Activated CD4-positive, alpha-beta T cell treated with anti-CD3 and anti-CD28 coated beads, Interleukin-2, amount 50 U/mL, for 1 hour (primary cell): ENCODE measurements at places on chromosomes 1 and 21.
A peak's percentile ranks its signal among the peaks of the same experiment; 100 is the strongest.

DNA sequence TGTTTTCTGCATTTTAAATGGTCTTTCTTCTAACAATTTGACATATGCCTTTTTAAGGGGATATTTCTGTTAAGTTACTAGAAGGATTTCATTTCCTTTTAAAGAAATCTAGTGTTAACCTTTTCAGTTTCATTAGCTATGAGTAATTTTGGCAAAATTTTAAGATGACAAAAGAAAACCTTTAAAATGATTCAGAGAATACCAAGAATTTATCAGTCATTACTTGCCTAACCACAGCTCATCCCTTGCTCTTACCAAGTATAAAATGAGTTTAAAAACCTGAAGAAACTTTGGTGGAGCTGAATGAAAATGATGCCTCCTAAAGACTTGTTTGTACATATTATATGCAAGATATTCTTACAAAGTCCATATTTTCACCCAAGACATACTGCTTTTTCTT lies 101.7 kb downstream of the NEK7 start:
- no peak for DNase-seq

GRCh38 chr1:207429963-207430362 lies 24.2 kb upstream of the CR2 start:
- no peak for DNase-seq

DNA sequence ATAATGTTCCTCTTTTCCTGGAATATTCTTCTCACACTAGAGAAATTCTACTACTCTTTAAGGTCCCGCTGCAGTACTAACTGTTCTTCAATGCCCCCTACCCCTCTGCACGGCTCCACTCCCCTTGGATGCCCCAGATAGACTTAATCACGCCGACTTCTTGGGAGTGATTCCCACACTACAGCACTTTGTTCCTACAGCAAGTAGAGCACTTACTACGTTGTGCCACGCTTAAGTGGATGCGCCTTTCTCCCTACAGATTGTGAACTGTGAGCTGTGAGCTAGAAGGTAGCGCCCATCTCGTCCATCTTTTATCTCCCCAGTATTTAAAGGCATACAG lies 2.2 kb downstream of the ZNF436 start:
- DNase-seq, result no peak

DNA sequence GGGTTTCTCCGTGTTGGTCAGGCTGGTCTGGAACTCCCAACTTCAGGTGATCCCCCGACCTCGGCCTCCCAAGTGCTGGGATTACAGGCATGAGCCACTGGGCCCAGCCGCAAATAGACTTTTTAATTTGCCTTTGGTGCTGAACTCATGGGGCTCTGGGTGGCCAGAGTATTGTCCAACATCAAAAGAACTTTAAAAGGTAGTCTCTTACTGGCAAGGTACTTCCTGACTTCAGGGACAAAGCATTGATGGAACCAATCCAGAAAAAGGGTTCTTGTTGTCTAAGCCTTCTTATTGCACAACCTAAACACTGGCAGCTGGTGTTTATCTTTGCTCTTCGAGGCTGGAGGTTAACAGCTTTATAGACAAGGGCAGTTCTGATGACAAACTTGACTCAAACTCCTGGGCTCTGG lies 3.8 kb upstream of the KTI12 start:
- no peak for DNase-seq

DNA sequence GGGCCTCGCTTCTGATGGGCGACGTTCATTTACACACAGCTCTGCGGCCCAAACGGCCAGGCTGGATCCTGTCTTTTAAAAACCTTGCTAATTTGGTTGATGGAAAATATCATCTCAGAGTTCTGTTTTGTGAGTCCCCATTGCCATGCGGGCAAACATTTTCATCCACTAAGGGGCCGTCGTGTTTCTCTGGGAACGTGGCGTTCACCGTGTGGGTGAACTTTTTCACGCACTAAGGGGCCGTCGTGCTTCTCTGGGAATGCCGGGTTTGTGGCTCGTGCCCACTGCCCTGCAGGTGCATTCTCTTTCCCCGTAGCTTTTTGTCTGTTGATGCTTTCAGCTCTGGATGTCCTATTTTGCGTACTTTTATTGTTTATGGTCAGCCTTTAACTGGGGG lies 6.8 kb downstream of the COL18A1 start:
- DNase-seq, result no peak

- DNase-seq, result no peak
These were observed 405 bp upstream of the GADD45A start for GRCh38 chr1:67684526-67685066.

- DNase-seq, result no peak
These were observed 1.5 kb upstream of the MXRA8 start for GRCh38 chr1:1359664-1360468.

DNA sequence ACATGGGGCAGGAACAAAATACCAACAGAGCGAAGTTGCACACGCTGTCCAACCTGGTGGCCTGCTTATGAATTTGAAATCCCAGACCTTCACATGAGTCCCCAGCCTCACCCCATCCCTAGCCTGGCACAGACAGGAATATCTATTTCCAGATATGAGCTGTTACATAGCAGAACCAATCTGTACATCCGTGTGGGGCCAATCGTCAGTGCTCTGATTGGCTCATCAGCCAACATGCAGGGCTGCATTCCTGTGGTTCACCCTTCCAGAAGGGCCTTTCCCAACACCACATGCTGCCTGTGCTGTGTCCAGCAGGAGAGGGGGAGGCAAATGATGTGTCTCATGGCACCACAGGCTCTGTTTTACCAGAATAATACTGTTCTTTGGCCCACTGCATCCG lies 31.3 kb downstream of the CCN1 start:
- no peak for DNase-seq

DNA sequence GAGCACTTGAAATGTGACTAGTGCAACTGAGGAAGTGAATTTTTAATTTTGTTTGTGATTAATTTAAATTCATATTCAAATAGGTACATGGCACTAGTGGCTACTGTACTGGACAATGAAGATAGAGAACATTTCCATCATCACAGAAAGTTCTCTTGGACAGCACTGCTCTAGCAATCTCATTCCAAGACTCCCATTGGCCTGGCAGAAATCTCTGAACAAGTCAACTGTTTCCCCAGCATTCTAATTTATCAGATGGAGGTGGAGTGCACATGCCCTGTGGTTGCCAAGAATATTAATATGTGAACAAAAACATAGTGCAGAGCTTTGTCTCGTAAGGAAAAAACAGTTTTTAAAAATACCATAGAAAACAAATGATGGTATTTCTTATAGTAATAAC lies 81.3 kb downstream of the CLIC4 start:
- DNase-seq, result no peak

DNA sequence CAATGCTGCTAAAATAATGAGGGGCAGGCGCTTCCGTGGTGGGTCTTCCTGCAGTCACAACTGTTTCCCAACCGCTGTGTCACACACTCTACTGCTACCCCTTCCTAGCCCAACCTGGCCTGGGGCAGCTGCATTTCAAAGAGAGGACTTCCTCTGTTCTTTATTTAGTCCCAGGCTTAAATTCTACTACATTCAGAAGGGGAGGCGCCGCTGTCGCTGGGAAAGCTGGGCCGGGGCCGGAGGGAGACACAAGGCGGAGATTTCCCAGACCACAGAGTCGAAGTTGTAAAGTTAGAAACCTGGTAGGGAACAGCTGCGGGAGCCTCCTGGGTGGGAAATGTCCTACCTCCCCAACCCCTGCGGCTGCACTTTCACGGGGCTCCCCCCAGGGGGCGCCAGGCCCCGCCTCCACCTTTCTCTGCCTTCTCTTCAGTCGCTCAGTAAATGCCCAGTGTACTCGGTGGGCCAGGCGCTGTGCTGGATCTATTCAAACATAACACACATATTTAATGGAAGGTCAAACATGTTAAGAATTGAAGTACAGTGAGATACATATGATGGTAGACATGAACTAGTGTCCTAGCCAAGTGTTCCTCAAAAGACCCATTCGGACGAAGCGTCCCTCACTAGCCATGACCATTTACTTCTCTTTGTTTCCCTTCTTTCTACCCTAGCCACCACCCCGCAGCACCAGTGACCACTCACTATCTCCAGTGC lies 23.1 kb downstream of the DYRK3 start:
- DNase-seq, result peak; percentile 52

DNA sequence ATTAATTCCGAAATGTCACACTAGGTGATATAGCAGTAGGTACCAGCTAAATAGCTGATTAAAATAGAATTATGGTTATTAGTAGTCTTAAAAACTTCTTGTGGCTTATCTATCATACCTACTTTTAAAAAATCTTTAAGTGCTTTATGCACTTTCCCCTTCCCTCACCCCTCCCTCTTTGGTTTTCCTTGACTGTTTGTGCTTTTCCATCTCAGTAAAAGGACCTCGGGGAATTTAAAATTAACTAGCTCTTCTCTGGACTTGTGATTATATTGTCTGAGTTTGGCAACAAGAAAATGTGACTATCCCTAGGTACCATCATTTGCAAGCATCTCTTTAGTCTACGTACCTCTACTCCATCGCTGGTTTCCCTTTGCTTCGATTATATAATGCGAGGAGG lies 11.2 kb downstream of the COX20 start:
- DNase-seq, result no peak

- no peak for DNase-seq
These were observed 43.4 kb upstream of the SLC2A1 start for GRCh38 chr1:43002116-43002515.

GRCh38 chr1:166900987-166901386 lies 24.9 kb upstream of the TADA1 start:
- DNase-seq, result no peak

- no peak for DNase-seq
These were observed 42.4 kb downstream of the DOP1B start for GRCh38 chr21:36199021-36199420.

- no peak for DNase-seq
These were observed 77.9 kb downstream of the TENT5C start for GRCh38 chr1:117683571-117684285.

DNA sequence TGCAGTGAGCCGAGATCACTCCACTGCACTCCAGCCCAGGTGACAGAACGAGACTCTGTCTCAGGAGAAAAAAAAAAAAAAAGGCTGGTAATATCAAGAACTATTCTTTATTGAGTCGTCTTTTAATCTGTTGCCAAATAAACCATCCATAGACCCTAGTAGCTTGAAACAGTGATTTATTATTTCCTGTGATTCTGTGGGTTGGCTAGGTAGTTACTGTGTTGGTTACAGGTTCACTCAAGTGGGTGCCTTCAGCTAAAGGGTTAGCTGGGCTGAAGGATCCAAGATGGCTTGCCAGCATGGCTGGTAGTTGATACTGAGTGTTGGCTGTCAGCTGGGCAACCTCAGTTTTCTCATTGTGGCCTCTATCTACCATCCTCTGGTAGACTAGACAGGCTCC lies 9.2 kb downstream of the TLCD4 start:
- no peak for DNase-seq

DNA sequence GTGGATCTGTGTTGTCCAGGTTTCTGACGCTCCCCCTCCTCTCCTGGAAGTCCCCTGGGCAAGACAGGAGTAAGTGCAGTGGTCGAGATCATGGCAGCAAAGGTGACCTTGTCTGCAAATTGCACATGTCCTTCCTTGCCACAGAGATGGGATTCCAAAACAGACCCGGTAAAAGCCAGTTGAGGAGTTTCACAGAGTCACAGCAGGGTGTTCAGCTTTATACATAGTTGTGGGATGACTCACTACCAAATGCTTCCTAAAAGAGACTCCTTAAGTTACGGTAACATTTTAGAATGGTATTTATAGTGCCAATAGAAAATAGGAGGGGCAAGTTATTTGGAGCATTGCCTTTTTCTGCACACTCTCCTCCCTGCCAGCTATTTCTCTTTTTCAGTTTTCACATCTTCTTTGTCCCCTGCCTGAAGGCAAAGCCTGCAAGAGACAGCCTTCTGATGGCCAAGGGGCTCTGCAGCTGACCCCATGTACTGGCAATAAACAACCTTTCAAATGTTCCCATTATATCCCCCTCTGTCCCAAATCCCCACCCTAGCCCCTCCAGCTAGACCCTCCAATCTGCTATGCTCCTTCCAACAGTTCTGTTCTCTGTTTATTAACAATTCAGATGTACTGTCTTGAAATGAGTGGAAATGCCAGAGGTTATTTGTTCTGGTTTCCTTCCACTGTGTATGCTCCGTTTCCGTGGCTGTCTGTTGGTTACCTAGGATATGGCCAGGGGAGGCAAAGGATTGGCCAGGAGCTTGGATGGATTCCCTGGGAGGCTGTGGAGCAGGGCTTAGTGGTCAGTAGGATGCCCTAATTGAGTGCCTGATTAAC lies 115.0 kb downstream of the TGFB2 start:
- DNase-seq, result no peak

DNA sequence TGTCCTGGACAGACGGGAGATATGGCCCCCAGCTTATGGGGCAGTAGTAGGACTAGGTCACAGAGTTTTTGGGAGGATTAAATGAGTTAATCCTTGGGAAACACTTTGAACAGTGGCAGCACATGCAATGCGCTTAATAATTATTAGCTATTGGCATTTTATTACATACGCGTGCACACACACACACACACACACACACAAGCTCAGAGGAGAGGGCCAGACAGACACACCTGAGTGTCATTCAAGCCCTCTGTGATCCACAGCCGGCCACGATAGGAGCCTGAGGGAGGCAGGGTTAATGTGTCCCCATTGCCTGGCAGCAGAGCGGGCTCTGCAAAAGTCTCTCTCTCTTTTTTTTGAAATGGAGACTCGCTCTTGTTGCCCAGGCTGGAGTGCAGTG lies 37.9 kb downstream of the EPHA2 start:
- DNase-seq, result no peak

DNA sequence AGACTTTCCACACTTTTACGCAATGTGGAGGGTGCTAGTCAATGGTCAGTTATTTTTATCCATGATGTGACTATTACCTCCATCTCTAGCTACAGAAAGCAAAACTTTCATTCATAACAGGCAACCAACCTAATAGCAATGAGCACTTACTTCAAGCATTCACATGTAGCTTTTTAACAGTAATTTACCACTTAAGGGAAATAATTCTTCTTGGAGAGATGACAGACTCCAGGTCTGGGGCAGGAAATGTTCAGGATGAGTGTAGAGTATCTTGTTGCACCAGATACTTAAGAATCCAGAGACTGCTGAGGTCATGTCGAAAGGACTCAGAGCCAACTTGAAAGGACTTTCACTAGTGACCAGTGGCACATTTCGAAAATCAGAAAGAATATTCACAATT lies 347.6 kb downstream of the CHRM3 start:
- no peak for DNase-seq

DNA sequence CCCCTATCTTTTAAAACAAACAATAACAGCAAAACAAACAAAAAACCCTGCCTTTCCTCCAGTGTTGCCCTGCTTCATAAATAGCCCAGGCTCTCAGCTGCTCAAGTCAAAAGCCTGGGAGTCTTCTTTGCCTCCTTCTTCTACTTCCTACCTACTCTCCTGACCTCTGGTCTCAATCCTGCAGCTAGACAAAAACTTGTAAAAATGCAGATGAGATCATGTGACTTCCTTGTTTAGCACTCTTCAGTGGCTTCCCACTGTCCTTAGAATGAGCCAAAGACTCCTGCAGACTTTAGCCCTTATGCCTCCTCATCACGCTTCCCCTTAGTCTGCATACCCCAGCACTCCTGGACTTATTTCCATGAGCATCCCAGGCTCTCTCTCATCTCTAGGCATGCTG lies 55.0 kb upstream of the ZNF644 start:
- no peak for DNase-seq

GRCh38 chr1:161153176-161153575 lies 602 bp upstream of the UFC1 start:
- DNase-seq, result no peak

- DNase-seq, result no peak
These were observed 57.3 kb downstream of the SLC37A1 start for GRCh38 chr21:42570841-42571387.
